ENCODE measurements at places on chromosomes 7 and 10. TPM values are rescaled to one million over a fixed set of nuclear protein-coding genes. Genes with fewer than 3 reads are reported as not detected.

GRCh38 chr7:2317556-2318293, 3.5 kb upstream of the SNX8 start:
- no peak for DNase-seq

DNA sequence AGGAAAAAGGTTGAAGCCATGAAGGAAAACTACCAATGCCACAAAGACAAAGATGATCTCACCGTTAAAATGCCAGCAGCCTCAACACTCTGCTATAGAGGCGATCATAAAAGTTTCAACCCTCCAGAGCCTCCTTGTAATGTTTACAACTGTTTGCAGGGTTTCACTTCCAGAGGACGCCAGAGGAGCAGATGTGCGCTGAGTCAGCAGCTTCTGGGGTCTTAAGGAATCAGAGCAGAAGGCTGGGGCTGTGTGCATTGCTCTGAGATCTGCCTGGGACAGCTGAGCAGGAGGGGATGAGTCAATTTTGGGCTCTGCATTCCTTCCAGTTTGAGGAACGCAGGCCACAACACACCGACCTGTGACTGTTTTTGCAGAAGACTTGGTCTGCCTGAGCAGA, 98.3 kb downstream of the TMEM130 start:
- DNase-seq = no peak

GRCh38 chr7:45624392-45624760, 50.2 kb downstream of the ADCY1 start:
- no peak for DNase-seq

- no peak for DNase-seq
Measured at GRCh38 chr7:79176859-79177477, 276.5 kb downstream of the MAGI2 start.

DNA sequence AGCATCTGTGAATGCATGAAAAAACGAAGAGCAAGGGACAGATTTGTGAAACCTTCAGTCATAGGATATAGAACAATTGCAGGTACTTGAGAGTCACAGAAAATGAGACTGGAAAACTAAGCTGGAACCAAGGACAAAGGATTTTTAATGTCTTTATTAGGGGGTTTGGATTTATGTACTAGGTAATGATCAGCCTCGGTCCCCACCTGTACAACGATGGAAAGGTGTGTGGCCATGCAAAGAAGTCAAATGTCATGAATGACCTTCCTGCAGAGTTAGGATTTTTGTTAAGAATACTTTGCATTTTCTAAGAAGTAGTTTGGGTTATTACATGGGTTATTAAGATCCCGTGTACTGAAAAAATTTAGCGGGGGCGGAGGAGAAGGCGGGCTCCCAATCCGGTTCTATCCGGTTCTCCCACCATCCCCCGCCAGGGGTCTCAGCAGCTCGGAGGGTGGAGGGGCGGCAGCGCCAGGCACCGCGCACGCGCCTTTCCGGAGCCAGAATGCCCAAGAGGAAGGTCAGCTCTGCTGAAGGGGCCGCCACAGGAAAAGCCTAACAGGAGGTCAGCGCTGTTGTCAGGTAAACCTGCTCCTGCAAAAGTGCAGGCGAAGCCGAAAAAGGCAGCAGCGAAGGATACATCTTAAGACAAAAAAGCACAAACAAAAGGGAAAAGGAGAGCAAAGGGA, 327.5 kb upstream of the PLXDC2 start:
- DNase-seq = no peak

GRCh38 chr7:137768366-137768765, 78.4 kb downstream of the DGKI start:
- DNase-seq = no peak

DNA sequence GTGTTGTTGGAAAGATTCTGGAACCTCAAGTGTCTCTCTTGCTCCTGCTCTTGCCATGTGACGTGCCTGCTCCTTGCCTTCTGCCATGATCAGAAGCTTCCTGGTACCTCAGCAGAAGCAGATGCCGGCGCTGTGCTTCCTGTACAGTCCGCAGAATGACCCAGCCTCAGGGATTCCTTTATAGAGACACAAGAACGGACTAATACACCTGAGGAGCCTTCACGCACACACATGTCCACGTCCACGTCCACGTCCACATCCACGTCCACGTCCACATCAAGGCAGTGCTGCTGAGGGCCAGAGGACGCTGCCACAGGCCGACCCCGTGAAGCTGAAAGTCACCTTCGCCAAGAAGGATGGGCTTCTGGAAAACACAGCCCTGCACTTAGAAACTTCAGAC, 190.1 kb downstream of the MAD1L1 start:
- no peak for DNase-seq

GRCh38 chr7:15862781-15863165, 176.3 kb upstream of the MEOX2 start:
- DNase-seq = no peak

- no peak for DNase-seq
Measured at GRCh38 chr7:41570766-41571165, 132.1 kb downstream of the INHBA start.

DNA sequence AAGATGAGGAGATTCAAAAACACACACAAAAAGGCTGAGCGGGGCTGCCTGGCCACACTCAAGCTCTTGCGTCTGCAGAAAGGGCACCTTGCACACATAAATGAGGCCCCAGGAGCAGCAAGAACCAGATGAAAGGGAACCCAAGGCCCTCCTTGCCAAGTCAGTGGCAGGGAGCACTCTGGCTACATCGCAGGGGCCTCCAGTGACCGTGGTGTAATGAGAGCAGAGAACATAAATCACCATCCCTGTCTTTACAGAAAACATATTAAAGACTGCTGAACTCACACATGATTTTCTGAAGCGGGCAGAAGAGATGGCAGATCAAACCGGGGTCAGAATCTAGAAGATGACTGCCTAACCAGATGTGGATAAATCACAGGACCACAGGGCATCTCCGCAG, 80.5 kb downstream of the SLIT1 start:
- no peak for DNase-seq

DNA sequence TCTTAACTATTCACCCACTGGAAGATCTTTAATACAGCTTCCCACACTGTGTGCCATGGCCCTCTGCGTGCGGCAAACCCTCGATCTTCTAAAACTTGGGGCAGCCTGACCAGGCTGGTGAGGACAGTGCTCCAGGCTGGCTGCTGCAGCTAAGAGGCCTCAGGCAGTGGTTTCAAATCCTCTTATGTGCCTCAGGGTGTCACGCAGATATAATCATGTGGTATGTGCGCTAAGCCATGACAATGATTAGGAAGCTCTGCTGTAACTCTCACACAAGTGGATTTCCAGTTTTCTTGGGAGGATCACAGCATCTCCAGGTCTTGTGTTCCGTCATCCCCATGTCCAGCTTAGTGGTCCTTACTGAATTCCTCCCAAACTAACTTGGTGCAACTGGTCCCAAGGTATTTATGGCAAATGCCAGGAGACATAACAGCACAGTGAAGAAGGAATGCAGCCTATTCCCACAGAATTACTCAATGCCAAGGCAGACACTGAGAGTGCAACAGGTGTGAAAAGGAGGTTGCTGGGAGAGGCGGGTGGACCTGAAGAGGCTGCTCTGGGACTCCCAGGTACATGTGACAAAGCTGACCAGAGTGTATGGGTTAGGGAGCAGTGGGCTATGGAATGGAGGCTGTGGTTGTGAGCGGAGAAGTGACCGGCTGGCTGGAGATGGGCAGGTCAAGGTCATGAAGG, 2.3 kb downstream of the HPS1 start:
- DNase-seq = no peak

- DNase-seq = no peak
Measured at GRCh38 chr10:13079776-13080050, 20.2 kb upstream of the OPTN start.

- DNase-seq = no peak
Measured at GRCh38 chr7:66505531-66506451, 122.9 kb upstream of the KCTD7 start.

DNA sequence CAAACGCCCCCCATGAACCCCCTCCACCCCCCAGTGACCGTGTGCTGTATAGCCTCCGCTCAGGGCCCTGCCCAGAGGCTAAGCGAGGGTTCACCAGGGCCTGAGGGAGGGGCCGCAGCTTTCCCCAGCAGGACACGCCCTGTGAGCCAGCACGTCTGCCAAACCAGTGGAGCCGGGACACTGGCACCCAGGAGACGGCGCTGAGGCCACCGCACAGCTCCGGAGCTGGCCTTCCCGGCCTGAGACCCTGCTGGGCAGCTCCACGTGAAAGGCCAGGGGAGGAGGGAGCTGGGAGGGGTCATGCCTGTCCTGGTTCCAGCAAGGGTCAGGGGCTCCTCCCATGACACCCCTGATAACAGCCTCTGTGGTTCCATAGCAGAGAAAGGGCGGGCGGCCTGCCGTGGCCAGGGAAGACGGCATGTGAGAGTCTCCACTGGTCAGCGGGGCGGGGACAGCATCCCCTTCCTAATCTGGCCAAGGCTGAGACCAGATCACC, 278.3 kb downstream of the ELFN1 start:
- DNase-seq = no peak

DNA sequence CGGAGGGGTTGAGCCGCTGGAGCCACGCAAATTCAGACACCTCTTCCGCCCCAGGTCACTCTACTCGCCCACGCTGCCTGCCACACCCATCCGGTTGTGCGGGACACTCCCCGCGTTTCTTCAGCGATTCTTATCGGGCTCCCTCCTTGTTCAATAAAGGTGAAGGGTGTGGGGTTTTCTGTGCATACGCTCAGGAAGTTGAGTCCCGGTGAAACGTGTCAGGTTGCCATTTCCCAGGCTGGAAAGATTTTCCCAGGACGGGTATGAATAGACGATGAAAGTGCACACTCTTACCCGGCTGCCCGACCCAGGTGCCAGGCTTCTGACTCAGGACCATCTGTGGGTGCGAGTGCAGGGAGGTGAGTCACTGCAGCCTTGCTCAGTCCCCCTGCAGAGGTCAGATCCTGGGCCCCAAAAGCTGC, 22.0 kb downstream of the KLF6 start:
- peak; percentile 99 for DNase-seq

DNA sequence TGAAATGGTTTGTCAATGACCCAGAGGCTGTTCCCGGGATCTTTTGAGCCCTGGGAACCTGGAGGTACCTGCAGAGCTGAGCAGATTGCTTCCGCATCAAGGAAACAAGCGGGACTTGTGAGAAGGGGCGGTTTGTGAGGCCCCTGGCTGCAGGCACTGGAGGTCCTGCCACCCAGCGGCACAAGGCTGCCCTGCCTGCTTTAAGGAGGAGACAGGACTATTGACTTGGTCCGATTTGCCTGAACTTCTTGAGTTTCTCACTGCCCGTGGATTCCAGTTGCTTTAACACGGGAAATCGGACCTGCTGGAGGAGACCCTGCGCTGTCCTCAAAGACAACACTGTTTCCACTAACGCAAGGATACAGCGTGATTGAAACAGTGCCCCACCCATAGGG, 130.1 kb downstream of the DNAJB6 start:
- no peak for DNase-seq

DNA sequence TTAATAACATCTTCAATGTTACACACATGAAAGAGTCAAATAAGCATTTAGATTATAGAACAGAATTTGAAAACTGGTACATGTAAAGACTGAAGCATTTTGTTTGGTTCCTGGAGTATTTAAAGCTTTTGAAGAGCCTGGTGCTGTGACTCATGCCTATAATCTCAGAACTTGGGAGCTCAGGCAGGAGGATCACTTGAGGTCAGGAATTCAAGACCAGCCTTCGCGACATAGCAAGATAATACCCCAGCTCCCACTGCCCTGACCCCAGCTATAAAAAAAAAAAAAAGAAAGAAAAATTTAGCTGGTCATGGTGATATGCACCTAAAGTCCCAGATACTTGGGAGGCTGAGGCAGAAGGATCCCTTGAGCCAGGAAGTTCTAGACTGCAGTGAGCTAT, 87.8 kb downstream of the HDAC9 start:
- no peak for DNase-seq

DNA sequence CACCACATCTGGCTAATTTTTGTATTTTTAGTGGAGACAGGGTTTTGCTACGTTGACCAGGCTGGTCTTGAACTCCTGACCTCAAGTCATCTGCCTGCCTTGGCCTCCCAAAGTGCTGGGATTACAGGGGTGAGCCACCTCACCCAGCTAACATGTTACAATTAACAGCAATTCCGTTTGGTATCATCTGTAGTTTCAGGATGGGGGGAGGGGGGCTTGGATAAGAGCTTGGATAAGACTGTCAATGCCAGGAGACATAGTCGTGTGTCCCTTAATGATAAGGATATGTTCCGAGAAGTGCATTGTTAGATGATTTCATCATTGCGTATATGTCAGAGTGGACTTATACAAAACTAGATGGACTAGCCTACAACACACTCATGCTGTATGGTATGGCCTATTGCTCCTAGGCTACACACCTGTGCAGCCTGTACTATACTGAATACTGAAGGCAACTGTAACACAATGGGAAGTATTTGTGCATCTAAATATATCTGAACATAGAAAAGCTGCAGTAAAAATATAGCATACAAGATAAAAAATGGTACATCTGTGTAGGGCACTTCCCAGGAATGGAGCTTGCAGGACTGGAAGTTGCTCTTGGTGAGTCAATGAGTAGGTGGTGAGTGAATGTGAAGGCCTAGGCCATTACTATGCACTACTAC, 103.9 kb upstream of the TNS3 start:
- DNase-seq = no peak

- no peak for DNase-seq
Measured at GRCh38 chr7:137942484-137943115, 59.3 kb downstream of the CREB3L2 start.

GRCh38 chr10:69459101-69459790, 8.0 kb downstream of the TSPAN15 start:
- DNase-seq = no peak

DNA sequence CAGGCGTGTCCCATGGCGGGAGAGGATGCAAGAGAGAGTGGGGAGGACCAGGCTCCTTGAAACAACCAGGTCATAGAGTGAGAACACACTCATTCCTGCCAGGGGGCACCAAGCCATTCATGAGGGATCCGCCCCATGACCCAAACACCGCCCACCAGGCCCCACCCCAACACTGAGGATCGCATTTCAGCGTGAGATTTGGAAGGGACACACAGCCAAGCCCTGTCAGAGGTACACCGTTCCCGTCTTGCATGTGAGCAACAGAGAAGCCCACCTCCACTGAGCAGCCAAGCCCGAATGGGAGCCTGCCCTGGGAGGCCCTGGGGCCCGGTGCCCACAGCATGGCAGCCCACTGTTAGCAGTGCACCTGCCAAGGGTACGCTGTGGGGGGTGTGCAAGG, 7.9 kb upstream of the ARPC1B start:
- no peak for DNase-seq

- DNase-seq = no peak
Measured at GRCh38 chr10:94103801-94104221, 110.1 kb downstream of the PLCE1 start.

H2AZ2 gene
- total RNA-seq = 180 TPM

ABCC2 gene
- total RNA-seq = 0.92 TPM

IFIT2 gene
- total RNA-seq = 2.7 TPM

OLAH gene
- total RNA-seq = not detected

ZCCHC24 gene
- 0.67 TPM for total RNA-seq

CDHR3 gene
- total RNA-seq = 1.7 TPM

C10orf53 gene
- not detected for total RNA-seq

HBP1 gene
- 23.8 TPM for total RNA-seq

EGR2 gene
- total RNA-seq = 0.03 TPM

SFRP5 gene
- total RNA-seq = not detected

FZD1 gene
- 4.1 TPM for total RNA-seq

NACAD gene
- 4.4 TPM for total RNA-seq

SLC29A4 gene
- 0.46 TPM for total RNA-seq

KNDC1 gene
- total RNA-seq = 0.03 TPM

KLF14 gene
- total RNA-seq = not detected
